COR-L47 (cell line): ENCODE measurements at places on chromosomes 11 and 22.

DNA sequence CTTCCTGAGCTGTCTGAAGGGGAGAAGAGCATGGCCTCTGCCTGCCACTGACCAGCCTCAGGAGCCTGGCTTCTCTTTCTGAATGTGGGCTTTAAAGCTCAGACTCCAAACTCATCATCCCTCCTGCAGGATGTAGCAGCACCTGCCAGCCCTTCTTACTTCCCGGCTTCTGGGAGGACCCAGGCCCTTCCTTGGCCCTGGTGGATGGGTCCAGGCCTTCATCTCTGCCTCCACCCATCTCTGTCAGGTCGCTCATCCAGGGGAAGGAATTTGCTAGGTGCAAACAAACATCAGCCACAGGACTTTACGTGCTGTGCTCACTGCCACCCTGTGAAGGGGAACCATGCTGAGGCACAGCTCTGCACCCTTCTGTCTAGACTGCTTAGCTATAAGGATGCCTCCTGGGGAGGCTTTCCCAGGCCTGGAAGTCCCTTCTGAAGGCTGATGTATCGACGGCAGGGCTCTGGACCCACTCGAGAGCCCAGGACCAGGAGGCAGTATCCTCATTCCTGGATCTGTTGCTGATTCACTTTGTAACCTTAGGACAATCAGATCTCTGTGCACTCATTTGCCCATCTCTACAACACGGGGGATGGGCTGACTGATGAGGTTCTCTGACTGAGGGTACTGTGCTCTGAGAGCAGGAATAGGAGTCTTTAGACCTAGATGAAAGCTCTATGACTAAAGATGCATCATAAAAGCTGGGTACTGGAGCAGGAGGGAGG is 30.9 kb downstream of the USP35 start:
- DNase-seq: no peak

GRCh38 chr11:66341502-66342126 is 3.3 kb downstream of the BRMS1 start:
- no peak for DNase-seq

- DNase-seq: no peak
Measured at GRCh38 chr22:46775850-46776826, 13.7 kb downstream of the TBC1D22A start.

DNA sequence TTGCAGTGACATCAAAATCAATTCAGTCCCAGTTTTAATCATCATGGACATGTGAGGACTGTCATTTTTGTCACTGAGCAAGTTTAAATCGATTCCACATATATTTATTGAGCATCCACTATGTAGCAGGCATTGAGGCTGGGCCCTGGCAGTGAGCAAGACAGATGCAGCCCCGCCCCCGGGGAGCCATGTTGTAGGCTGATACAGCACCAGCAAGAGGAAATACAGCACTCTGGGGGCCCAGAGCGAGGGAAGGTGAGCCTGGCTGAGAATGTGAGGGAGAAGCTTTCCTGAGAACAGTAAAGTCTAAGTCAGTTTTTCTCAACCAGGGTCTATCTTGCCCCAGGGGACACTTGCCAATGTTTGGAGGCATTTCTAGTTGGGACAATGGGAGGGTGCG is 108.6 kb upstream of the ASPHD2 start:
- no peak for DNase-seq

GRCh38 chr11:65419772-65420481 is 2.7 kb upstream of the NEAT1 start:
- peak; percentile 35 for DNase-seq

GRCh38 chr22:50498322-50498890 is 9.1 kb downstream of the LMF2 start:
- DNase-seq: peak; percentile 75

- peak; percentile 65 for DNase-seq
Measured at GRCh38 chr11:96388891-96389719, 607 bp downstream of the CCDC82 start.

GRCh38 chr11:100637706-100638105 is 49.4 kb upstream of the ARHGAP42 start:
- no peak for DNase-seq
